ENCODE measurements at places on chromosomes 6 and 20.

GRCh38 chr20:5779071-5779900, 29.1 kb downstream of the SHLD1 start:
- DNase-seq: peak; percentile 22

- DNase-seq: no peak
Measured at GRCh38 chr6:87826424-87826823, 124.4 kb upstream of the AKIRIN2 start.

- no peak for DNase-seq
Measured at GRCh38 chr6:170082067-170082466, 208.8 kb downstream of the DLL1 start.

GRCh38 chr6:160690458-160690857, 11.6 kb upstream of the PLG start:
- DNase-seq: no peak

DNA sequence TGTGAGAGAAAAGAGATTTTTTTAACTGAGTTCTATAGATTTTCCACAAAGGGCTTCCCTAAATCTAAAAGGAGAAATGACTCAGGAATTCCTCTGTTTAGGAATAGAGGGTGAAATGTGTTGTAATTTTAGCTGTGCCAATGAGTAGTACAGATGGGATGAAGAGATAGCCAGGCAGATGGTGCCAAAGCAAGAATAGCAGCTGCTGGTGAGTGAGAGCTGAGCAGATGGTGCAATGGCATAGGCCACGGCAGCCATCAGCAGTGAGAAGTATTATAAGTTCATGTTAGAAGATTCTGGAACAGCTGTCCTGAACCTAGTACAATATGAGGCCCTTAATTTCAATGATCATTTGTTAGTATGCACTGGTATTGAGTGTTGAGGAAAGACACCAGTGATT, 40.2 kb upstream of the CRISP1 start:
- no peak for DNase-seq
